ENCODE measurements at places on chromosomes 3 and 15.

- DNase-seq: no peak
These were observed 1.6 kb upstream of the DNAH1 start for GRCh38 chr3:52314489-52314888.

DNA sequence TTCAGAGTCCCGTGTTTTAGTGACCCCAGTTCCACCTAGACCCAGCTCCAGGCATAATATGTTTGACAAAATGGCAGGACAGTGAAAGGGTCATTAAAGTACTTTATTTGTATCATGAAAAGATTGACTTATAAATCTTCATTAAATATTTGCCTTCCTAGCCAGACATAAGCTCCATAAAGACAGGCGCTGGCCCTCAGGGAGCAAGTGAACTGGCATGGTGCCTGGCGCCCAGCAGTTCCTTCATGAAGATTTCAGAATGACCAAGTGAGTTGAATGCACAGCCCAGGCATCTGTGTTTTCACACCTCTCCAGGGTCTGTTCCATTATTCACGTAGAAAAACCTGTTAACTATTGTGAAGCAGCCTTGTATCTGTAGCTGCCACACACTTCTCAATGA lies 166.2 kb downstream of the GAP43 start:
- DNase-seq: no peak

- no peak for DNase-seq
These were observed 8.3 kb downstream of the POU1F1 start for GRCh38 chr3:87267953-87268645.

GRCh38 chr15:95293456-95294031 lies 1037.0 kb upstream of the NR2F2 start:
- DNase-seq: no peak

DNA sequence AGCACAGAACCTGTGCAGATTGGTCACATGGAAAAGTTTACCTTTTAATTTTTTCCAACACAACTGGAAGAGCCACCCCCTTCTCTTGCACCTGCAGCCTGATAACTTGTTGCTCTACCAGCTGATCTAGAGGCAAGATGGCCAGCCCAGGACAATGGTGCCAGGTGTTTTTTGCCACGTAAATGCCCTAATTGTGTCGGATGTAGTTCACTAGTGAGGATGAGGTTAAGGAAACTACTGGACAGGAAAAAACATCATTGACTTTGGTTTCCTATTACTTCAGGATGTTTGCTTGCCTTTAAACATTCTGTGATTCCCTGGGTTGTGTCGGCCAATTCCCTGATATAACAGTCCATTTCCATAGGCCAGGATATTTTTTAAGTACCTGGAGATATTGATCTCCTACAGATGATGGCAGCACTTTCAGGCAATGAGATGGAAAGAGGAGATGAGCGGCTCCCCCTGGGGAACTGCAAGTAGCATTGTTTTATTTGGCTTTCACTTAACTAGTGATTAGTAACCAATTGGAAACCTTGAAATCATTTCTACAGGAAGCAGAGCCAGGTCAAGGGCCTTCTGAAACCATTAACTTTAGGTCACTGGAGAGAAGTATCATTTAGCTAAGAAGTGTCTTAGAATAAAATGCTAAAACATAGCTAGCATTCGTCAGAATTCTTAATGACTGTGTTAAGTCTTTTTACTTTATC lies 72.5 kb downstream of the OSBPL10 start:
- no peak for DNase-seq

GRCh38 chr3:149634072-149634471 lies 23.8 kb downstream of the WWTR1 start:
- DNase-seq: no peak

DNA sequence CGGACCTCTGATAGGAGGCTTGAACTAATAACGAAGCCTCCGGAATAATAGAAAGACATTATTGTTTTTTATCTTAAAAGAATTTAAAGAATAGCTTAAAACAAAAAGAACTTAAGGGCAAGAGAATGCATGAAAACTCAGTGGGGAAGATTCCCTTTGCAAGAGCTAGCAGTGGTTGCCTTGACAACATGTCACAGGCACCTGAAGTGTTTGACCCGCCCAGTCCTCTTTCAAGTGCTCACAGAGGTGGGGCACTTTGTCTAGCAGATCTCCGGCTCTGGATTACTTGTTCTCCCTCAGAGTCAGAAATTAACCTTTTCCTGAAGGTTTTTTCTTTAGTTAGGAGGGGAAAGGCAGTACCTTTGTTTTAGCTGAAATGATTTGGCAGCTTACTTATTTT lies 37.8 kb downstream of the LARS2 start:
- no peak for DNase-seq

- no peak for DNase-seq
These were observed 35.3 kb downstream of the DET1 start for GRCh38 chr15:88511161-88511560.
